ENCODE measurements at places on chromosomes 2 and 18.

DNA sequence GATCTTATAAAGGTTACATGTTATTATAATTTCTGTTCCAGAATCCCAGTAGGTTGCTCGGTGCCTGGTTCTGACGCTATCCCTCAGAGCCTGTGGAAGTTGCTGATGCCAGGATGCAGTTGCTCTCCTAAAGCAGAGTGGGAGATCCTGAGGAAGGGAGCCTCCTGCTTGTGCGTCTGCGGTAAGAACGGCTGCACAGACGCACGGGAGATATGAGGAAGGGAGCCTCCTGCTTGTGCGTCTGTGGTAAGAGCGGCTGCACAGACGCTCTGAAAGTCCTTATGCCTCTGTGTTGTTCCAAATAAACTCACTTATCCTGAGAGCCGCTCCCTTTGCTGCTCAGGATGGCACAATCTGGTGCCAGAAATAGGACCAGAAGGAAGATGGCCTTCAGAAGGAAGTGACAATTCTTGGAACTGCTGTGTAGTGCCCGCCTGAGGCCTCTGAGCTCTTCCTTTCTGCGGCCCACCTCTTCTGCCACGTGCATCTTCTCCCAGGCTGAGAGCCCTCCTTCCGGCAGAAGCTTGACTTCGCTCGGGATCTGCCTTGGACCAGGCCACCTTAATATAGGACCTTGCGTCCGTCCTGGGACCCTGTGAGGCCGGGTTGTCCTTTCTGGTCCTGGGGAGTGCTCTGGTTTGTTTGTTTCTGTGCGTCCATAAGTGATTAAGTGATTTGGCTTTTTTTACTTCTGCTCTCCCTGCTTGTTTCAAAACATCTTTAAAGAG is 89.5 kb downstream of the RTP5 start:
- DNase-seq: no peak

- no peak for DNase-seq
Observed at GRCh38 chr2:109644571-109645275, 30.6 kb downstream of the SOWAHC start.

- DNase-seq: no peak
Observed at GRCh38 chr2:168328421-168328820, 81.0 kb upstream of the STK39 start.

DNA sequence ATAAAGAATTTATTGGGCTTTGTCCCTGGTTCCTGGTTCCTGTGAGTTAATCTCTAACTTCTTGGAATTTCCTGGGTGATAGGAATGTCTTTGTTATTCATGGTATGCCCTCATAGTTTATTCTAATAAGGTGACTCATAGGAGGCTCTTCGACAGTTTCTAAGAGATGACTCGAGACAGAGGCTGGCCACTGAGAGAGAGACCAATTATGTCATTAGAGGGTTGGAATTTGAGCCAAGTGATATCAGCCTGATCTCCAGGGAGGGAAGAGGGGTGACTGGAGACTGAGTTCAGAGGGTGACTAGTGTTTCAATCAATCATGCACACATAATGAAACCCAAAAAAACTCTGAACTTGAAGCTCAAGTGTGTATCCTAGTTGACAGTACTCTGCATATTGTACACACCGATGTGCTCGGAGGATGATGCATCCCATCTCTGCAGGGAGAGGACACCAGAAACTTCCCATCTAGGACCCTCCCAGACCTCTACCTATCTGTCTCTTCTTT is 185.7 kb downstream of the MTCL1 start:
- DNase-seq: peak; percentile 96

DNA sequence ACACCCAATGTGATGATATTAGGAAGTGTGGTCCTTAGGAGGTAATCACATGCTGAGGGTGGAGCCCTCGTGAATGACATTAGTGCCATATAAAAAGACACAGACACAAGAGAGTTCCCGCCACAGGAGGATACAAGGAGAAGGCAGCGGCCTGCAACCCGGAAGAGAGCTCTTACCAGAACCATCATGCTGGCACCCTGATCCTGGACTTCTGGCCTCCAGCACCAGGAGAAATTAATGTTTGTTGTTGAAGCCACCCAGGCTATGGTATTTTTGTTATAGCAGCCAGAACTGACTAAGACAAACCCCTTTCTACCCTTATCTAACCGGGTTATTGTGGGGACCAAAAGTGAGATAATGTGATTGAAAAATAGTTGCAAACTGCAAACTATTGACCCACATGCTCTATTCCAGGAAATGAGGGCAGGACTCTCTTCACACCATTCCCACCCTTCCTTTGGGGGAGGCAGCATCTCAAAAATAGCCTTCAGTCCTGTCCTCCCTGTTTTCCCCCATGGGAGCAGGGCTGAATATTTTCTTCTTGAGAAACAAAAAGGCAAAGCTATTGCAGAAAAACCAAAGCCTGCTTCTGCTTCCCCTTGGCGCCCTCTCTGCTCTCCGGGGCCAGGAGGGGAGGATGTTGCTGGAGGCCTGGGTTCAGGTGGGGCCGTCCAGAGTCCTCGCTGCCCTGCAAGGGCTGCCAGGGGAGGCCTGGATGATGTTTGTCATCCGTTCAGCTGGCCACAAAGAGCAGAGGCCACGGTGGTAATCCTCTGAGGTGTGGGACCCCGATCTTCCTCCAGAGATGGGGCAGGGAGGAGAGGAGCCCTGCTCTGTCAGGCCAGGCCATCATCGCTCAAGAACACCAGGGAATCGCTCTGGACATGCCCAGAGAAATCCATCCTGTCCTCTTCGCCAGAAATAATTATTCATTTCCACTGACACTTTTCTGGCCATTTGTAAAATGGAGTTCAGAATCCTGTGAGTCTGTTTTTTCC is 73.8 kb upstream of the HAAO start:
- no peak for DNase-seq

DNA sequence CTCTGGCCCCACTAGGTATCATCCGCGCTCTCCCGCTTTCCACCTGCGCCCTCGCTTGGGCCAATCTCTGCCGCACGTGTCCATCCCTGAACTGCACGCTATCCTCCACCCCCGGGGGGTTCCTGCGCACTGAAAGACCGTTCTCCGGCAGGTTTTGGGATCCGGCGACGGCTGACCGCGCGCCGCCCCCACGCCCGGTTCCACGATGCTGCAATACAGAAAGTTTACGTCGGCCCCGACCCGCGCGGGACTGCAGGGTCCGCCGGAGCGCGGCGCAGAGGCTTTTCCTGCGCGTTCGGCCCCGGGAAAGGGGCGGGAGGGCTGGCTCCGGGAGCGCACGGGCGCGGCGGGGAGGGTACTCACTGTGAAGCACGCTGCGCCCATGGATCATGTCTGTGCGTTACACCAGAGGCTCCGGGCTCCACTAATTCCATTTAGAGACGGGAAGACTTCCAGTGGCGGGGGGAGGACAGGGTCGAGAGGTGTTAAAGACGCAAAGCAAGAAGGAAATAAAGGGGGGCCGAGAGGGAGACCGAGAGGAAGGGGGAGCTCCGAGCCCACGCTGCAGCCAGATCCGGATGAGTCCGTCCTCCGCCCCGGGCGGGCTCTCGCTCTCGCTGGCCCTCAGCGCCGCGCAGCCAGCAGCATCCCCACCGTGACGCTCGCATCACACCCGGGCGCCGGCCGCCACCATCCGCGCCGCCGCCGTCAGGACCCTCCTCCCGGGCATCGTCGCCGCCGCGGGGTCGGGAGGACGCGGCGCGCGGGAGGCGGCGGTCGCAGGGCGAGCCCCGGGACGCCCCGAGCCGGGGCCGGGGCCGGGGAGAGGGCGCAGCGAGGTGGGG is 664 bp downstream of the NETO1 start:
- no peak for DNase-seq

- DNase-seq: no peak
Observed at GRCh38 chr18:58649966-58650816, 21.1 kb upstream of the MALT1 start.

DNA sequence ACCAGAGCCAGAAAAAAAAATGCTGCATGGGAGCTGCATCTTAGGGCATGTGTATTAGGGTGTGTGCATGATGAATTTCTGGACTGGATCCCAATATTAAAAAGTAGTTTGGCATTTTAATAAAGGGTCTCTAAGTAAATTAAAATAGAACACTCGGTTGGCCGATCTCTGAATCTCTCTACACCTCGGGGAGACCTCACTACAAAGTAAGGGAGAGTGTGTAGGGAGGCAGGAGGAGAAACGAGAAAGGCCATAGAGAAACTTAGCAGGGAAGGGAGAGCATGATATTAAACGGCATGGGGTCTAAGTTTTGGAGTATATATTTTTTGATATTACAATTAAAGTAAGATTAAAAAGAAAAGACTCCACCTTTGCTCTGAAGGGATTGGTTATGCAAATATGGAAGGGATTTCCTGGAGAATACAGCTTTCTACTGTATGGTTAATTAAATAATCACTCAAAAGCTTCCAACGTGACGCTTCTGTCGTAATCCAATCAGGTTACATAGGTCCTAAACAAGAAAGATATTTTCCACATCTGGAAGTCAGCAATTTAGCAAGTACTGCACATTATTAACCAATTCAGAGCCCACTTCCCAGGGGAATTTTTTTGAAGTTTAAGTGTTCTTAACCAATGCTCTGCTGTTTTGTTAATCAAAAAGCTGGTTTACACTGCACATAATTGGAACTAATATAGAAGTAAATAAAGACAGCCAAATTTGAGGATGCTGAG is 1.0 kb upstream of the ZEB2 start:
- no peak for DNase-seq

DNA sequence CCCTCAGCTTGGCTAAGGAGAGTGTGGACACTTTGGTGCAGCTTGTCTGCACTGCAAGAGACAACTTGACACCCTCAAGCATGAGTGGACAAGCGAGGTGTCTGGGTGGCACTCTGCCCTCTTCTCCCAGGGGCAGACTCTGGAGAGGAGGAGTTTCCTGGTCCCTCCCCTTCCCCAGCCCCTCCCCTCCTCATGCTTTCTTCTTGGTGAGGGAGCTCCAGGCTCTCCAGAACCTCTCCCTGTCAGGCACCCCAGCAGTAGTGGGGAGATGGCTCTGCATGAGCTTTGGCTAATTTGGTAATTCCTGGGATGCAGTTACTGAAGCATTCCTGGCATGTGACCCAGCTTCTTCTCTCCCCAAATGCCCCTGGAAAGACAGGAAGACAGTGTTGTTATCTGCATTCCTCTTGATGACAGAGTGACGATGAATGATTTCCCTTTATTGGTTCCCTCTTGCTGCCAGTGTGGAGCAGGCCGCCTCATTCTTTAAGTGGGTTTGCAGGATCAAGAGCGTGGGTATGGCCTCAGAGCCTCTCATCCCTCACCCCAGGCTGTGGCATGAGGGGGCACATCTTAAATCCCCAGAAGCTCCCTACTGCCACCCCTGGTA is 89.2 kb downstream of the STPG4 start:
- peak; percentile 99 for DNase-seq

GRCh38 chr2:190123956-190124355 is 61.4 kb upstream of the MSTN start:
- peak; percentile 34 for DNase-seq

GRCh38 chr2:67054728-67055127 is 342.4 kb upstream of the ETAA1 start:
- no peak for DNase-seq

DNA sequence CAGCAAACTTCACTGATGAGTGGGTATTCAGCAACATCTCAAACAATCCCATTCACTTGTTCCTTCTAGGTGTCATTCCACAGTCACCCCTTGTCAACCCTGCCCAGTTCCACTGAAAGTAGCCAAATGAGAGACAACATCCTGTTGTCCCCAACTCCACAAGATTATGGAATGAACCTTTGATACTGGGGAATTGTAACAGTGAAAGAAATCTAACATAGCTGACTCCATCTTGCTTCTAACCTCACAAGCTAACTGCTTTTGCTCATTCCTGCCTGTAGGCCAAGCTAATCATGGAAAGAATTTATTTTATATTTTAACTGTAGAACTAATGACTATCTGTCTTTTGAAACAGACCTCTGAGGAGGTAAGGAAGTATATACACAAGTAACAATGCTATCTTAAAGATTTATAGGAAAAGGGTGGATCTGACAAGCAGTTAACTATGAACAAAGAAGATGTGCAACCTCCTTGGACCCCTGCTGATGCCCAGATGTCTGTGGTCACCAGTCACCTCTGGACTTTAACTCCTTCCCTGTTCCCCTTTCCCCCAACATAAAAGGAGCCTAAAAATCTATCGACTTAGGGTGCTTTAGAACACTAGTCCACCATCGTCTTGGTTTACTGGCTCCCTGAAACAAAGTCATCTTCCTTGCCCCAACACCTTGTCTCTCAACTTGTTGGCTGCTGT is 6.9 kb upstream of the ANXA4 start:
- no peak for DNase-seq

DNA sequence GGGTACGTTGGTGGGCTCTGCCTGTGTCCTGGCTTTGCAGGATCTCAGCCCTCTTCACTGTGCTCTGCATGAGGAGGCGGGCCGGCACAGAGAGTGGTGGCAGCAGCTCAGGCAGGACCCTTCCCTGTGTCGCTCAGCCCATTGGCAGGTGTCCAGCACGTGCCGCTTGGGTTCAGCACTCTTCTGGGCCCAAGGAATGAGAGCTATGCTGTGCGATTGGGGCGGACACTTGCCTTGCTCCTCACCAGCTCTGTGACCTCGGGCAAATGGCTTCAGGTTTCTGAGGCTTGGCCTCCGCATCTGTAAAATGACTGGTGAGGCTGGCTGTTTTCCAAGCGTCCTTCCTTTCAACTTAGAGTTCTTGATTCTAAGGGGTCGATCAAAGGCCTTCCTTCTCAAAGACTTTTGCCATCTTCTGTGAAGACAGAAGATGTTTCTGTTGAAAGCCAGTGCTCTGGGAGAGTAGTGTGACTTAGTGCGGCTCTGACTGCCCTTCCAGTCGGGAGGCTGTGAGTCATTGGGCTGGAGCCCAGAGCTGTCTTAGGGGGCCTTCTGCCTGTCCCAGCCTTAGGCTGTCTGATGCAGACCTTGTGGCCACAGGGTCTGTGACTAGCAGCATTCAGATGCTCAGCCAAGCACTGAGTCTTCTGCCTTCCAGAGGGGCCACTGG is 35.6 kb downstream of the GLI2 start:
- DNase-seq: peak; percentile 52

DNA sequence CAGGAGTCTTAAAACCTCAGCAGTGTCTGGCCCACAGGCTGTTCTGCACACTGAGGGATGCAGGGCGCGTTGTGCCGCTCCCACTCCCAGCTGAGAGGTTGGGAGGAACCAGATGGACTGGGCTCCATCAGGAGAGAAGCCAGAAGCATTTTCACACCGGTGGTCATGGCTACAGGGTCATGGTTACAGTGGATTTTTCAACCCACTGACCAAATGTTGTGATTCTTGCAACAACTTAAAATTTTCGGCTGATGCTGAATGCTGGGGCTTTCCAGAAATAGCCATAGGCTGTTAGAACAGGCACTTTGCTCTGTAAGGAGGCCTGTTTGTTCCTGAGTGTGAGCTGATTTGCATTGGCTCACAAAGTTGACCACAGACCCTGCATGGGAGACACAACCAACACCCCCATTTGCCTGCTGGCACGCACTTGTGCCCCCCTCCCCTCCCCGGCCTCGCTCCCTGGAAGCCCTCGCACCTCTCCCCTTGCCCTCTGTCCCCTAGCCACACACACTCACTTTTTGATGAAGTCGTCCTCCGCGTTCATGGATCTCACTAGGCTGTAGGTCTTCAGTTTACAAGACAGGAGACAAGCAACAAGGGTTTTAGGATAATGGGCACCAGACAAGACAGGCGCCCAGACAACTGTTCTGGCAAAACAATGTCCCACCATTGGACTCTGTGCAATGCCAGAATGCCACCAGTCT is 3.4 kb downstream of the LPIN1 start:
- DNase-seq: no peak

All from HS-27A (cell line).